Germinal center (tissue), 1 donor: ENCODE measurements at places on chromosomes 12 and 14.

DNA sequence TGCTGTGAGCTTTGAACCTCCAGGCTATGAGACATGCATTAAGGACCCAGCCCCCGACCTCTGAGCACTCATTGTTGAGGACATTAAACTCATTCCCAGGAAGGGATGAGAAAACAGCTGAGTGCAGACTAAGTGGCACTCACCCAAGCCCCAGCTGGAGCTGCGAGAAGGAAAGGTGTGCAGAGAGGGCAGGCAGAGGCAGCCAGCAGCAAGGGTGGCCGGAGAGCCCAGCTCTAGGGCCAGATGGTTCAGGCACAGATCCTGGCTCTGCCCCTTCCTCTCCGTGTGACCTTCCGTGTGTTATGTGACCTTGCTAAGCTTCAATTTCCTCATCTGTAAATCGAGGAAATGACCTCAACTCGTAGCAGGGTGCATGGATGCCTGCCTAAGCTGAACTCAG lies 3.7 kb downstream of the TSPAN11 start:
- no peak for DNase-seq

GRCh38 chr12:129169928-129170327 lies 316.6 kb downstream of the GLT1D1 start:
- DNase-seq: no peak

DNA sequence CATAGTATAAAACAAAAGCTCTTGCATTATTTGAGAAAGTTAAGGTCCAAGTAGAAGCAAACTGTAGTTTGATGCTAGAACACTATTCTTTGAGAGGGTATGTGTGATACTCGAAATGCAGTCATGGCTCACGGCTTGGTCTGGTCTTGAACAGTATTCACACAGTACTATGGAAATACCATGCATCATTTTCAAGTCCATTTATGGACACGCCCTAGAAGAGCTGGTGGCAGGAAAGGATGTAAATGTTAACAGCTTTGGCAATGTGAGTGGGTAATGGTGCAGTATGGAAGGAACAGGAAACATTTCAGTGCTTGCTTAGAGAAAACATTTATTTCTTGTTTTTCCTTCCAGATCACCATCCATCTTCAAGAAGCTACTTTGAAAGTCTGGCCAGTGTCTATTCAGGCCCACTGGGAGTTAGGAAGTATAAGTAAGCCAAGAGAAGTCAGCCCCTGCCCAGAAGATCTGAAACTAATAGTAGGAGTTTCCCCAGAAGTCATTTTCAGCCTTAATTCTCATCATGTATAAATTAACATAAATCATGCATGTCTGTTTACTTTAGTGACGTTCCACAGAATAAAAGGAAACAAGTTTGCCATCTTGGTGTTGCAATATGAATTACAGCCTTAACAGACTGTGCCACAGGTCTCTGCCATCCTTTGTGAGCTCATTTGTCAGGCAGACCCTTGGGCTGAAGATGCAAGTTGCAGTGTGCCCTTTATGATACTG lies 5.7 kb upstream of the AKAP5 start:
- DNase-seq: no peak

DNA sequence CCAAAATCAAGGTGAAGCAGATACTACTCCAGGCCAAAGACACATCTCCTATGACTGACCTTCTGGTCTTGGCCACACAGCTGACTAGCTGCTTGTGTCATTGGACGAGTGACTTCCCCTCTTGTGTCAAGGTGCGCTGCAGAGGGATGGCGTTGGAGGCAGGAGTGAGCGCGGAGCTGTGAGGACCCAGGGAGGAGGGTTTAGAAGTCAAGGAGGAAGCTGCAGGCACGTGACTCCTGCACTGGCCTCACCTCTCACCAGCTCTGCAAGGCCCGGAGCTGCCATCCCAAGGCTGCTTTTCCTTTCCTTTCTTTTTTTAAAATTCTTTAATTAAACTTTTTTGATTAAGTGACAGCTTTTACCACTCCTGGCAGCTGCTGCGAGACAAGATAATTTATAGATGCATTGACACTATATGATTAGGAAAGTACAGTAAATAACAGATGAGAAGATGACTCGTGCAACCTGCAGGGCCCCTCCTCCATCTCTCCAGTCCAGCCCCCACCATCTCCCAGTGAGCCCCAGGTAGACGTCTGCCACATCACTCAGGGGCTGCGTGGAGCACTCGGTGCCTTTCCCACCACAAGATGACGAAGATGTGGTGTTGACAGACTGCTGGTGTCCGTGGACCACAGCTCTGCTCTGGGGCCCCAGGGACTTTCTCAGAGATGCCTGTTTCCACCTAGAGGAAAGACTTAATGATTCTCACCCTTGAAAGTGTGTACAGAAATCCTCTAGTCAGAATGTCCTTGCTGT lies 350.6 kb downstream of the CACNA1C start:
- DNase-seq: no peak

GRCh38 chr12:29278673-29279420 lies 102.1 kb downstream of the ERGIC2 start:
- no peak for DNase-seq

DNA sequence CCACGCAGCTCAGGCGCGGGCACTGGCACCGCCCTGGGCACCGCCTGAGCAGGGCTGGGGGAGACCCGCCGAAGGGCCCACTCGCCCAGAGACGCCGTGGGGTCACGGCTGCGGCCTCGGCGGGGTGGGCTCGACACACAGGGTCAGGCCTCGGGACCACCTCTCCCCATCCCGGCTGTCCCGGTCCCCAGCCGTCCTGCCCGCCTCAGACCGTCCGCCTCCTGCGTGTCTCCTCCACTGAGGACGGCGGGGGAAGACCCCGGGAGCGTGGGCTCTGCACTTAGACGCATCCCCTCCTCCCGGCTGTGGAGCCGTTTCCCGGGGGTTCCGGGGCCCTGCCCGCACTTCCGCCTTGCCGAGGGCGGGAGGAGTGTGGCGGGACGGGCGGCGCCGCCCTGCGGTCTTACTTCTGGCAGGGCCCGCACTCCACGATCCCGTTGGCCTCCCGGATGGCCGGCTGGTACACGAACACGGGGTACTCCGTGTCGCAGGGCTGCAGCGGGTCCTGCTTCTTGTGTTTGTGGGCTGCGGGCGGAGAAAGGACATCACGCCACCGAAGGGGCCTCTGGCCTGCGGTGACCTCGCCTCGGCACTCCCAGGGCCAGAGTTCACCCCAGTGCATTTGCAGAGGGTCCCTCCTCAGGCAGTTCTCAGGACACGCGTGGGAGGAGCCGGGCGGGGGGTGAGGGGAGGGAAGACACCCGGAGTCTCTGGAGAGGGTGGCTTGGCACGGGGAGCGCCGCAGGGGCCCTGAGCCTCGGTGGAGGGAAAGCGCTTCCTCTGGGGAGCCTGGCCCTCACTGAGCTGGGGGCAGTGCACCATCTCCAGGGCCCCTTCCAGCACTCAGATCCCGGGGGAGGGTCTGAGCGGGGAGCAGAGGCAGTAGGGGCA lies 23.1 kb upstream of the LRTM2 start:
- DNase-seq: peak; percentile 64

DNA sequence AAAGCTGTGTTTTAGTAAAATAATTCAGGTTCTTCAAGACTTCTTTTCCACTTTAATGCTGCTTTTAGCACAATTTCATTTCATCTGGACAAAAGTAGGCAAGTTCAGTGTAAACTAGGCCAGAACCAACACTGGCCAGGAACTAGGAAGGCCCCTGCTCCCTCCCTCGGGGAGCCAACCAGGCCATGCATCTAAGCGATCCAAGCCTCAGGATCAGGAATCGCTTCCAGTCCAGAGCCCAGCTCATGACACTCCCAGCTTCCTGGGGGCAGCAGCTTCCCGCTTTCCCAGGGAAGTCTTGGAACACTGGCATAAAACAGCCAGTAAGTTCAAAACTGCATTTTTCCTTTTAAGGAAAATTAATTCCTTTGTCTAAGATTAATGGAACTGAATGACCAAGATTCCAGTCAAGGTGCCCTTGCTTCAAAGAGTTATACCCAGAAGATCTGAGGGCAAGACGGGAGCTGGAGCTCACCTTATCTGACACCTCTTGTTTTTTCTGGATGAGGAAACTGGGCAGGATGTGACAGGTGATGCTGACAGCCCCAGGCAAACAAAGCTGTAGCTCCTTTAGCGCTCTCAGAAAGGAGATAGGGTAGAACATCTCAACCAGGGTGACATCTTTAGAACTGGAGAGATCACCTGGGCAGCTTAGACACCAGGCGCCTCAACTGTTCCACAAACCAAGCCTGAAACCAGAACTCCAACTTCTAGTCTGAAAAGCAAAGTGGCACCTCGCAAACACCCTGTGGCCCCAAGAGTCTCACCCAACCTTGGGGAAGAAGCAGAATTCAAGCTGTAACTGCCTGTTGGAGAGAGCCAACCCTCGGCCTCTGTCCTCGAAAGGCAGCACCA lies 61.4 kb upstream of the PNMA1 start:
- DNase-seq: no peak

GRCh38 chr12:70920251-70920851 lies at the start of gene PTPRR:
TSS of gene PTPRR (minus strand) at chr12:70920738. CDS start at chr12:70920390, 348 bp downstream.
- no peak for DNase-seq
